ENCODE measurements at places on chromosomes 3 and 15. TPM values are rescaled to one million over a fixed set of nuclear protein-coding genes. Genes with fewer than 3 reads are reported as not detected.

Gene MITF
- 3.3 TPM for total RNA-seq

Gene DISP2
- 0.07 TPM for total RNA-seq

Gene GPR171
- not detected for total RNA-seq

Gene C3orf85
- not detected for total RNA-seq

Gene CHST2
- 5.9 TPM for total RNA-seq

Gene EFCC1
- total RNA-seq = 0.26 TPM

Gene CHDH
- 0.25 TPM for total RNA-seq

Gene GOLGA6D
- total RNA-seq = not detected

Gene RHOV
- total RNA-seq = 0.07 TPM

Gene MYH15
- 0.26 TPM for total RNA-seq

Gene XIRP1
- total RNA-seq = not detected

Gene P2RY13
- not detected for total RNA-seq

Gene CCDC13
- 0.33 TPM for total RNA-seq

Gene SNRPA1
- 24.7 TPM for total RNA-seq

Gene TGM5
- total RNA-seq = not detected

Gene MESP1
- total RNA-seq = 0.46 TPM

Gene UBA7
- 42.2 TPM for total RNA-seq

Gene CELF6
- not detected for total RNA-seq

Gene MANF
- total RNA-seq = 182 TPM

Gene KLHL40
- total RNA-seq = not detected

Gene SKOR1
- 0.07 TPM for total RNA-seq

Gene DPPA2
- total RNA-seq = not detected

Gene CRTC3
- total RNA-seq = 8.6 TPM

Gene HHATL
- total RNA-seq = not detected

Gene KBTBD8
- 5.9 TPM for total RNA-seq

Gene TJP1
- 66.9 TPM for total RNA-seq

Gene SLC12A1
- not detected for total RNA-seq

Gene PRSS50
- not detected for total RNA-seq

Gene NUDT16
- total RNA-seq = 24.5 TPM

Gene GABRG3
- total RNA-seq = not detected

Gene ROPN1B
- not detected for total RNA-seq

Gene ACY1
- 14.6 TPM for total RNA-seq

Gene TSPAN3
- total RNA-seq = 341 TPM

Gene SLC22A13
- 0.18 TPM for total RNA-seq

Gene UROC1
- total RNA-seq = not detected

Gene PP2D1
- total RNA-seq = not detected

Gene GNAT1
- under 0.01 TPM for total RNA-seq

Gene MYO5A
- total RNA-seq = 183 TPM

Gene APOD
- 25.1 TPM for total RNA-seq

Gene SLC25A20
- 25.4 TPM for total RNA-seq

Gene ITPR1
- total RNA-seq = 15.2 TPM

Gene PLSCR4
- 89.9 TPM for total RNA-seq

Gene IL5RA
- not detected for total RNA-seq

Gene ZPLD1
- total RNA-seq = 0.07 TPM

Gene ATP8B4
- total RNA-seq = not detected

Gene SLC9A9
- 2.3 TPM for total RNA-seq

All from pulmonary artery endothelial cell (primary cell).